ENCODE measurements at places on chromosomes 5 and 9.

GRCh38 chr5:25570067-25570583 lies 925.3 kb upstream of the CDH10 start:
- DNase-seq = no peak

DNA sequence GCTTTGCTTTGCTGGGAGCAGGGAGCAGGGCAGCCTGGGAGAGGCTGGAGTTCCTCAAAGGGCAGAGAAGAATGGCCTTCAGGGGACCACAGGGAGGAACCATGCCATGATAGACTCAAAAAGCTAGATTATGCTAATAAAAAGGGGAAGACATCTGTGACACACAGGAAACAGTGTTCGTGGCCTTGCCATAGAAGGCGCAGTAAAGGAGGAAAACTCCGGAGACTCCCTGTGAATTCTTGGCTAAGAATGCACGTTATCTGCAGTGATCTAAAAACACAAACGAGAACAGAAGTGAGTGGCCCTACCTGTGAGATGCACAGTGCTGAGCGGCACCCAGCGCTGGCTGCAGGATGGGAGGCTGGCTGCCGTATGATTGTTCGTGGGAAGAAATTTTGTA lies 15.9 kb upstream of the LTC4S start:
- DNase-seq = no peak

- no peak for DNase-seq
Observed at GRCh38 chr5:134392301-134392700, 19.4 kb downstream of the CDKN2AIPNL start.

DNA sequence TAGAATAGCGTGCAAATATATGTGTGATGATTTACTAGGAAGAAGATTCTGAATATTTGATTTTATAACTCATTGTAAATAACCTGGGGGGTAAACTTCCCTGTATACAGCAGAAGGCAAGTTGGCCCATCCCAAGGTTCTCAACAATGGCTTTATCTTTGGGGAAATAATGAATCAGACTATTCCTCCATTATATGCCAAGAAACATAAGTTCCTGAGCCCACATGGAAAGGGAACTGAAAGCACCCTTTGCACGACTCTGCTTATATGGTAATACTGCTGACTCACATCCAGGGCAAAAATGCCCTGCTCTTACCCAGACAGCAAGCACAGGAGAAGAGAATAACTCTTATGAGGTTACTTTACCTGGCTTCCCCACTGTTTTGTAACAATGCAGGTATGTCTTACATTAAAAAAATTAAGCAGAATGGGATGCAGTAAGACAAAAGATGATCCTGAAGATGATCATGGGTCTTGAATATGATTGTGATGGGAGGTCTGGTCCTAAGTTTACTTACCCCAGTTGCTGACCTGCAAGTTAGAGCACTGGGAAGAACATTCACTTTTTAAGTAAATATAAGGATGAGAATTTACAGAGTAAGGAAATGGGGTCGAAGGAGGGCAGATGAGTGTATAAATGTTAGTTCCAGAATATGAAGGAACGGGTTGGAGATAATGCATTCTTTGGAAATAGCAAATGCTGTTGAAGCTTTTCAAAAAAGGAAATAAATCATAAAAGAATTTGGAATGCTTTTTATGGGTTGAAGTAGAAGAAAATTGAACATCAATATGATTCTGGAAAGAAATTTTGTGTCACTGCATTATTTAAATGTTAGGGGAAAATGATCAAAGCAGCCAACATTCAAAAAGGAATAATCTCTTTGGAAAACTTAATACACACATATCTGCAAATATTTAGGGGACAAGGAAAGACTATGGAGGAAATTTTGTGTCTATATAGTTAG lies 428.4 kb upstream of the MPDZ start:
- DNase-seq = no peak

DNA sequence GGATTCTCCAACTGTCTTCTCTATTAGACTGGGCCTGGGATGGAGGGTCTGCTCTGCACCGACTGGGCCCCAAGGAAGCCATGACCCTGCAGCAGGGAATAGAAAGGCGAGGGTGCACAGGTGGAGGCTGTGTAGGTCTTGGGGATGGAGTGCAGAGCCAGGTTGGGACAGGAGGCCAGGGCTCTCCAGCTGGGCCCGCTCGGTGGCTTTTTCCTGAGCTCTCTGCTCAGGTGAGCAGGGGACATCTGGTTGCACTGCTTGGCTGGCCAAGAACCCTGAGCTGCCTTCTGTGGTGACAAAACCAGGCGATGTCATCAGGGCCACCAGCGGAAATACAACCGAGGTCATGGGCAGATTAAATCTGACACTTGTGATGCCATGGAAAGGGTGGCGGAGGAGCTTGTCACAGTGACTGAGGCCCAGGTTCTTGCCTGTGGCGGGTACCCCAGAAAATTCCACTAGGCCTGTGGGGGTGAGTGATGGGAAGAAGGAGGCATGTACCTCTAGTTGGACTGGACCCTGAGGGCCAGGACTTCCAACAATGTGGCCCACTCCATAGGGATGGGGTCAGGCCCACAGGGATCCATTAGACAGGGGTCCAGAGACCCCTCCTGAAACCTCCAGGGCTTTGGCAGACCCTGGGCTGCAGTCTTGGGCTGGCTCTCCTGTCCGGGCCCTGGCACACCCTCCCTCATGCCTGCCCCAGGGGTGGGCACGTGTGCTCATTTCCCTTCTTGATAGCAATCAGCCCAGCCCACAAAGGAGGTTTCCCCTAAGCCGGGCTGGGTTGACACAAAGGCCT lies 4.4 kb upstream of the IL3 start:
- DNase-seq = no peak

DNA sequence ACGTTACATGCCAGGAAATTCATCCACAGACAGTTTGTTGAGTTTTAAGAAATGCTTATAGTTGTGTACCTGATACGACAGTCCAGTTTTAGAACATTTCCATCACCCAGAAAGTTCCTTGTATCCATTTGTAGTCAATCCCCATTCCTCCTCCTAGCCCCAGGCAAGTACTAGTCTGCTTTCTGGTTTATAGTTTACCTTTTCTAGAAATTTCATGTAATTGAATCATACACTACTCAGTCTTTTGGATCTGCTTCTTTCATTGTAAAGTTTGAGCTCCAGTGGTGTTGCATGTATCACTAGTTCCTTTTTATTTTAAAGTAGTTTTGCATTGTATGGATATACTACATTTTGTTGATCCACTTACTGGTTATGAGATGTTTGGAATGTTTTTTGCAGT lies 291.2 kb downstream of the AOPEP start:
- DNase-seq = no peak

- DNase-seq = no peak
Observed at GRCh38 chr9:82332774-82333152, 344.2 kb downstream of the SPATA31D1 start.
